Stimulated activated CD4-positive, alpha-beta T cell treated with anti-CD3 and anti-CD28 coated beads, Interleukin-1b, Interleukin-23, amount 100 ng/mL, for 1 hour (primary cell): ENCODE measurements at places on chromosomes 1 and 21.

GRCh38 chr1:38498686-38499085 is 360.9 kb downstream of the RRAGC start:
- DNase-seq: no peak

GRCh38 chr1:180179162-180179957 is 24.7 kb downstream of the QSOX1 start:
- DNase-seq: no peak

DNA sequence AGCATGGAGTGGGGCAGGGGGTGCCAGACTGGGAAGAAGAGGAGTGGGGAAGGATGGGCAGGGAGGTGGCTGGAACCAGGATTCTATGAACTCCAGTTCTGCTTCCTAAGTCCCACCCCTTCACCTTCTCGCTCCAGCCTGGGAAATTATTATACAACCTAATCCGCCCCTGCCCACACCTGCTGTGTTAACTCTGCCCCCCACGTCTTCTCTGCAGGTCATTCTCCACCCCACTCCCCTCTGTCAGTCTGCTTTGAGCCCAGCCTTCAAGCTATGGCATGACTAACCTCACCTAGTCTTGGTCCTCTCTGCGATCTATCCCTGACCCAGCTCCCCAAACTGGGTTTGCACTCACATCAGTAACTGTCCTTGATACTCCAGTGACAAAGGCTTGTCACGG is 46.0 kb upstream of the GOLT1A start:
- DNase-seq: no peak

GRCh38 chr1:45275054-45275453 is 51.6 kb upstream of the HPDL start:
- DNase-seq: no peak

DNA sequence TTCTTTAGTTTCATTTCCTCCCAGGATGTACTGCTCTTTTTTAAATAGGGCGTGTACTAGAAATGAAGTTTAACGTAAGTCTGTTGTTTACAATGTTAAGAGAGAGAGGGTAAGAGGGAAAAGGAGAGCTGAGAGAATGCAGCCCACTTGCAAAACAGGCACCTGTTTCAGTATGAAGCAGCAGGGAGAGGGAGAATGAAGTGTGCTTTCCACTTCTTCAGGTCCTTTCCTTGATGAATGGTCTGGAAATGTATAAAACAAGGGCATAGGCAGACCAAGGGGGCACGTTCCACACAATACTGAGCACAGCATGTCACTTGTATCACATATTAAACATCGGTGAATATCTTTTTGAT is 2.0 kb downstream of the KCNA3 start:
- no peak for DNase-seq

DNA sequence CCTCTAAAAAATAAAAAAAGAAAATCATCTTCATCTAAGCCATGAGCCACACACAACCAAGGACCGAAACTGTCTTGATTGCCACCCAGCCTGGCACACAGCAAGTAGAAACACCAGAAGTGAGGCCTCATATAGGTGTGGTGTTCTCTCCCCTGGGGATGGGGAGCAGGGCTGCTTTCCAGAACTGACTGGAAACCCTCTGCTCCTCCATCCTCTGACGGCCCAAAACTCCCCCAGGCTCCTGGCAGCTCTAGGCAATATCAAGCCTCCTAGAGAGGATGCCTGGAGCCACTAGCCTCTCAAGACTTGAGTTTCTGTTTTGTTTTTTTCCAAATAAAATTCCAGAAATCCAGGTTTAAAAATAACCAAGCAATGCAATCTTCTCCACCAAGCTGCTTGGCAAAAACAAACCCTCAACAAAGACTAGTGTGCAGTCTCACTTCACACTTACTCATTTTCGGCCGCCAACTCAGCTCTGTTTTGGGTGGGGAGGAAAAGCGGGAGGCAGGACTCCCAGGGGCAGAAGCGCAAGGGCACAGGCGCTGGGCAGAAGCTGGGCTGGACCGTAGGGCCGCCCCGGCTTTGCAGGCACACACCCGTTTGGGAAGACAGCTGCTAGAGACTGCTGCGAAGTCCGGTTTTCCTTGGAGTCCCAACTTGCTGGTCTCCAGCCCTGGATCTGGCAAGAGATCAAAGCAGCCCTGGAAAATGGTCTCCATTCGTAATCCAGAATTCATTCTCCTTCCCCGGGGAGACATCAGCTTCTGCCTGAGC is 78.2 kb upstream of the CAPZB start:
- no peak for DNase-seq

GRCh38 chr1:237227476-237227875 is 185.5 kb downstream of the RYR2 start:
- DNase-seq: no peak

DNA sequence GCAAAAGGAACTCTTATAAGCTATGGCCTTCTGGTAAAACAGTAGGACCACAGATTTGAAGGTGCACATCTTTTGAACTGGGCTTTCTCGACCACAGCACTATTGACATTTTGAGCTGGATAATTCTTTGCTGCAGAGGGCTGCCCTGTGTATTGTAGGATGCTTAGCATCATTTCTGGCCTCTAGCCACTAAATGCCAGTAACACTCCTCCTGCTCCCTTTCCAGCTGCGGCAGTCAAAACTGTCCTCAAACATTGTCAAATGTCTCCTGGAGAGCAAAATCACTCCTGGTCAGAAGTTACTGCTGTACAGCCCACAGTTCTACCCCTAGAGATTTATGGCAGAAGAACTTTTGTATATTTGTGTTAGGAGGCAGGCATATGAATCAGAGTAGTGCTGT is 836.7 kb downstream of the PLA2G4A start:
- no peak for DNase-seq

- no peak for DNase-seq
Measured at GRCh38 chr1:53115403-53116306, 26.8 kb downstream of the SLC1A7 start.

- no peak for DNase-seq
Measured at GRCh38 chr21:42670884-42671283, 17.5 kb downstream of the PDE9A start.

DNA sequence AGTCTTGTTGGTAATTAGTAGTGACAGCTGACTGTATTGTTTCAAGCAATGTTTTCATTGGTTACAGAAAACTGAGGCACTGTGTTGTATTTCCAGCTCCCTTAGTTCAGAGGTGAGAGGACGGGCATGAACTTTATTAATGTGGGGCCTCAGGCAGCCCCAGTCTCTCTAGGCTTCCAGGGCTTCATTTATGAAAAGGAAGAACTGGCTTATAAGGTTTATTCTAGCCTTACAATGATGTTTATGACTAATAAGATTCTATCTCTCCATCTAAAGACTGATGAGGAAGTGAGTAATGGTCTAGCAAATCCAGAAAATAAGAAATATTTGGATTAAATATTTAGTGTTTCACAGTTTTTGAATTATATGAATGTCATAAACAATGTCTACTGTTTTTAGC is 41.5 kb downstream of the CBS start:
- DNase-seq: no peak

DNA sequence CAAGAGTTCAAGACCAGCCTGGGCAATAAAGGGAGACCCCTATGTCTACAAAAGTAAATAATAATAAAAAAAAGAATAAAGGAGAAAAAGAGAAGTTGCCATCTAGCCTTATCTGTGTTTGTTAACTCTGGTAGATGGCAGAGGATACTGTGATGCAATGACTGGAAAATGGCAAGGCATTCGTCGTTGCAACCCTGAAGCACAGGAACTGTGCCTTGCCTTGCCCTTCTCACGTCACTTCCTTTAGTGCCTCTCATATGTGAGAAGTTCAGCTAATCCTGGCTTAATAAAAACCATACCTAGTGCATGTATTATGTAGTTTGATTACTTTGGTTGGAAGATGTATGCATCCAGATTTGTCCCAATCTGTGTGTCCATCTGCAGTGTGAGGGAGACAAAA is 25.8 kb upstream of the PIGC start:
- no peak for DNase-seq

GRCh38 chr1:200337410-200337809 is 72.4 kb downstream of the ZNF281 start:
- DNase-seq: no peak

GRCh38 chr1:86718786-86719185 is 14.4 kb downstream of the SH3GLB1 start:
- no peak for DNase-seq

DNA sequence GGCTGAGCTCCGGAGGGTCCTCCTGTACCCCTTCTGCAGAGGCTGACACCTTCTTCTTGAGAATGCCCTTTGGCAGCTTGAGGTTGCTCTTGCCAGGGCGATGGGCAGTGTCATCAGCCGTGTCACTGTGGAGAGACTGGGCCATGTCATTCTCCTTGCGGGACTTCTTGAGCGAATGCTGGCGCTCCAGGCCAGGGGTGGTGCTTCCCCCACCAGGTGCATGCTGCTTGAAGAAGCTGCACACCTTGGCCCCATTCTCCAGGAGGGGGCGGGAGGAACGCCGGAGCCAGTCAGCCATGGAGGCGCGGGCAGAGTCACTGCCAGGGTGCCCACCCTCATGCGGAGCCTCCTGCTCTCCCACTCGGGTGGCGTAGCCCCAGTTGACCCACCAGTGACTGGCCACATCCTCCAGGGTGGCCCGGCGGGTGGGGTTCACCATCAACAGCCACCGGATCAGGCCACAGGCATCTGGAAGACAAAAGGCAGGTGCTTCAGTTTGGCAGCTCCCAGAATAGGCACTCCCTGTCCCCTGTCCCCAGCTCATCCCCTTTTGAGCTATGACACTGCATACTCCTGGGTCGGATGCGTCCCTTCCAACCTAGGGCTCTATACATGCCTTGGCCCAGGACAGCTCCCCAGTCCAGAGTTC is 17.4 kb downstream of the NUAK2 start:
- DNase-seq: no peak

- no peak for DNase-seq
Measured at GRCh38 chr1:145824499-145824842, 471 bp downstream of the POLR3C start.

- DNase-seq: no peak
Measured at GRCh38 chr1:36172983-36173382, 17.0 kb downstream of the MAP7D1 start.

GRCh38 chr1:108194051-108194450 is 6.1 kb downstream of the SLC25A24 start:
- no peak for DNase-seq

DNA sequence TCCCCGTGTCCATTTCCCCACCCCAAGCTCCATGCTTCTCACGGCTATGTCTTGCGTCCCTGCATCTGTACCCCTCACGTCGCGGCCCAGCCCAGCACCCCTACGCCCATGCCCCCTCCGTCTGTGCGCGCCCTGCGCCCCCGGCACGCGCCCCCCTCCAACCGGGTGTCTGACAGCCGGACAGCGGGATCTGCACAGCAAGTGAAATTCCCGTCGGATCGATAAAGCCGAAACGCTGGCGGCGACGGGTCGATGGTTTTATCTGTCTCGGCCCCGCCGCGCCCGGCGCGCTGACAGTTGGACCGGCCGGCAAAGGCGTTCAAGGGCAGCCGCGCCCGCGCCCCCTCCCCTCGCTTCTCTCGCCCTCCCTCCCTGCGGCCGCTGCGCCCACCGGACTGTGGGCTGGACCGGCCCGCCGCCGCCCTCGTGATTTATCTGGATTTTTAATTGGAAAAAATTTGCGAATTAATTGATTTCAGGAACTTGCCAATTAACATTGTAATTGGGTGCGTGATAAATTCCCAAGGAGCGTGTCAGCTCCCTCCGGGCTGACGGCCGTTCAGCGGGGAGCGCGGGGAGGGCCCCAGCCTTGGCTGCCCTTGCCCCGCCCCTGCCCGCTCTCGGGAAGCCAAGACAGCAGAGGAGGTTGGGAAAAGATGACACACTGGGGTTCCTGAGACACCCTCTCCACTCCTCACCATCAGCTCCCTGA is 57.1 kb downstream of the TMEM53 start:
- no peak for DNase-seq

DNA sequence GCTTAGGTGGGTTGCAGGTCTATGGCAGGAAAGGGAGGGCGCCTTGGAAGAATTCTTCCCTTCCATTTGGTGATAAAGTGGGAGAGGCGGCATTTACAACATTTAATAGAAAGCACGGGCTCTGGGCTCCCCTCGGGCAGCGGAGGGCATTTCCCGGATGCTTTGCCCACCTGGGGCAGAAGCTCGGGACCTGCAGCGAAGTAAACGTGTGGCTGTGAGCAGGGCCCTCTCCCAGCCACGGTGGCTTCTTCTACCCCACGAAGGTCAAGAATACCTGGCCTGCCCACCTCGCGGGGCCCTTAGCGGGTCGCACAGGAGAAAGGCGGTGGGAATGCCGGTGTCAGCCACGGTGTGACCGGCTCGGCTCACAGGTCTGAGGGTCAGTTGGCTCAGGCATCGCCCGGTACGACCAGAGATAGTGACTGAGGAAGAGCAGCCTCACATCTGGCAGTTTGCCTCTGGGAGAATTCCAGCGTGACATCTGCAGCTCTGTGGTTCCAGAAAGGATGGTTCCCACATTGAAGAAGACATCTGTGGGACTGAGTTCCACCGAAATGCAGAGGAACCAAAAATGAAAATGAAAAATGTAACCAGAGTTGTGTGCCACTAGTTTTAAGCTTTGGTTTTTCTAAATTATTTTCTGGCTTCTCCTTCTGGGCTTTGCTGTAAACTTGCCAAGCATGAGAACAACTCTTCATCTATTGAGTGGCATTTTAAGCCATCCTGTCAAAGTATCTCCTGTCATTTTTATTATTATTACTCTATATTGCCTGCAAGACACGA is 720 bp upstream of the F3 start:
- DNase-seq: no peak

- DNase-seq: no peak
Measured at GRCh38 chr1:219189021-219189824, 15.5 kb downstream of the LYPLAL1 start.

DNA sequence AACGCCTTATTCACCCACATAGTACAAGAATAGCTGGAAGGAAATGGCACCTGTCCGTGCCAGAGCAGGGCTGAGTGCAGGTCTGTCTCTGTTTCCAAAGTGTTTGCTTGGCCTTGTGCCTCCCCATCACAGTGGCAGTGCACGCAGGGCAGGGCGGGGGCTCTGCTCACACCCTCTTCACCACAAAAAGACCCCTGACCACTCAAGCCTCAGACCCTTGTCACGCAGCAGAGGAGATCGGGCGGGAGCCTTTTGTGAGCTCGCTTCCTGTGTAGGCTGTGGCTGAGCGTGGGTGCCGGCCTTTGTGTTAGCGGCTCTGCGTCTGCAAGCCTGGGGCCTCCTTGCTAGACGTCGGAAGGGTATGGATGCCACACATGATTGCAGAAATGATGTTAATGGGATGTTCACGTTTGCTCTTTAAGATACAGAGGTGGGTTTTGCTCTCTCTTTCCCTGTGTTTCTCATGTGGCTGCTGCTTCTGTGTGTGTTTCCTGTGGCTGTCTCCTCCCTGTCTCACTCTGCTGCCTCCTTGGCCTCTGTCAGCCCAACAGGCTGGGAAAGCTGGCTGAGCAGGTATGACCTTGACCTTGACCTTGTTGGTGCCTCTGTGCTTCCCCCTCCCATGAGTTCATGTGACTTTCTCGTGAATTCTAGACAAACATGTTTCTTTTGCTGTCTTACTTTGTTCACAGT is 45.4 kb downstream of the S100B start:
- DNase-seq: no peak

- DNase-seq: no peak
Measured at GRCh38 chr1:86696522-86696921, 7.9 kb upstream of the SH3GLB1 start.
